ENCODE measurements at places on chromosomes 2 and 18.

- no peak for DNase-seq
Measured at GRCh38 chr18:79520478-79521390, 125.0 kb downstream of the NFATC1 start.

DNA sequence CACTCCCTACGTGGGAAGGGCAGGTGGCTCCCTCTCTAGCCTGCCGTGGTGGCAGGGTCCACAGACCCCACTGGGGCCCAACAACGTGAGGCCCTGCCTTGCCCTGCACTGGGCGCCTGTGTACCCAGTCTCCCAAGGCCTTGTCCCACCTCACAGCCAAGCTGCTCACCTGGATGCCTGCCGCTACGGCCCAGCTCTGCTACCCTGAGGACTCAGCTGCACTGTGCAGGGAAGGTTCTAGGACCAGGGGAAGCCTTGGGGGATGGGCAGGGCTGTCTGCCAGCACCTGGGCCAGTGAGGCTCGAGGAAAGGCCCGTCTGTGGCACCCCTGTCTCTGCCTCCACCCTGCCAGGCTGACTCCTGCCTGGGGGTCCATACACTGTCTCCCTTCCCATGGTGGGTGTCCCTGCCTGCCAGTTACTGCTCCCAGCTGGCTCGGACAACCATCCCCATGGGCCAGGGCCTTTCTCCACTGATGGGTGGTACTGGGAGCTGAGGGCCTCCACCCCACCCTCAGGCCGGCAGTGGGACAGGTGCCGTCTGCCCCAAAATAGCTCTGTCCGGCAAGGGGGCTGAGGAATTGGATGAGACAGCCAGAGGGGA is 33.2 kb downstream of the HS6ST1 start:
- DNase-seq: no peak

- peak; percentile 55 for DNase-seq
Measured at GRCh38 chr2:240989451-240990265, 8.8 kb upstream of the SNED1 start.

- DNase-seq: no peak
Measured at GRCh38 chr18:78402440-78402839, 577.2 kb upstream of the SALL3 start.

GRCh38 chr2:215728504-215729065 is 284.8 kb downstream of the MREG start:
- DNase-seq: no peak

- peak; percentile 10 for DNase-seq
Measured at GRCh38 chr2:169933124-169933711, 106.0 kb downstream of the UBR3 start.

- no peak for DNase-seq
Measured at GRCh38 chr2:231263118-231263831, 64.8 kb downstream of the ARMC9 start.

- DNase-seq: no peak
Measured at GRCh38 chr2:67218056-67218455, 179.1 kb upstream of the ETAA1 start.

GRCh38 chr2:118321432-118322105 is 233.3 kb downstream of the INSIG2 start:
- DNase-seq: no peak

- no peak for DNase-seq
Measured at GRCh38 chr2:27221166-27221565, 4.0 kb downstream of the CAD start.

- no peak for DNase-seq
Measured at GRCh38 chr2:111116011-111116746, 4.5 kb upstream of the BCL2L11 start.

DNA sequence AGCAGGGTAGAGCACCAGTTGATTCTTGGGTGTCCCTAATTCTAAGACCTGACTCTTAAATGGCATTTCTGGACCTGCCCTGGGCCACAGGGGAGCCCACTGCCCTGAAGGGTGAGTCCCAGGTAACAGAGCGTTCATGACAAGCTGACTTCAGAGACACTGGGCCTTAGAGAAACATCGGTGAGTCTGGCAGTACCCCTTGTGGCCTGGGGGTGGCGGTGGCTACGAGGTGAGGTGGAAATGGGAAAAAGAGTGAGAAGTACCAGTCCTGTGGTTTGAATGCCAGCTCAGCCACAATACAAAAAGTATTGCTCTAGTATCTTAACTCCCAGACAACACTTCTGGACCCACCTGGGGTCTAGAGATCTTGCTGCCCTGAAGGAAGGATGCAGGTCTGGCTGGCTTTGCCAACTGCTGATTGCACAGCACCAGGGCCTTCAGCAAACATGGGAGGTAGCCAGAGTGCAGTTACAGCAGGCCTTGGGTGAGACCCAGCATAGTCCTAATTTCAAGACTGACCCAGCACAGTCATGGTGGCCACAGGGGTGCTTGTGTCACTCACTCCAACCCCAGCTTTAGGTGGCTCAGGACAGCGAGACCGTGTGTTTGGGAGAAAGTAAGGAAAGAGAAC is 44.5 kb downstream of the USP34 start:
- peak; percentile 13 for DNase-seq

GRCh38 chr18:3855966-3856365 is 406.0 kb downstream of the TGIF1 start:
- no peak for DNase-seq

DNA sequence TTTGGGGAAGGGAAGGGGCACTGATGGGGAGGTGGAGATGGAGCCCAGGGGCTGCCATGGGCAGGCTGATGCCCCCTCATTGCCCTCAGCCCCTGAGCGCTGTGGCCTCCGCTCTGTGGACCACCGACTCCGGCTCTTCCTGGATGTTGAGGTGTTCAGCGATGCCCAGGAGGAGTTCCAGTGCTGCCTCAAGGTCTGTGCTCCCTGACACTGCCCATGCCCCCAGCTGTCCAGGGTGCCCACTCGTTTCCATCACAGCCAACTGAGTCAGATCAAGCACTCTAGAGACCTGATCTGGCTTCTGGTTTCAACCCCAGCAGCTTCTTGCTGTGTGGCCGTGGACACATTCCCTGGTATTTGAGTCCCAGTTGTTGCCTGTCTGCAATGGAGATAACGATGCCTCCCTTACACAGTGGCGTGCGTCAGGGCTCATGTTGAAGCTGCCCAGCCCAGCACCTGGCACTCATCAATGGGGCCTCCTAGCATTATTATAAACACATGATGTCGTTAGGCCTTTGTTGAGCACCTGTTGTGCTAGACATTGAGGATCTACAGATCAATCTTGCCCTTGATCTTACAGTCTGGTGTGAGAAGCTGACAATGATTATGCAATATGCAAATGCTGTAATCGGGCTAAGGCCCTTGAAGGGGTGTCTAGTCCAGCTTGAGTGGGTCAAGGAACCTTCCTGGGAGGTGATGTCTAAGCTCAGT is 14.4 kb downstream of the STK11IP start:
- DNase-seq: no peak

DNA sequence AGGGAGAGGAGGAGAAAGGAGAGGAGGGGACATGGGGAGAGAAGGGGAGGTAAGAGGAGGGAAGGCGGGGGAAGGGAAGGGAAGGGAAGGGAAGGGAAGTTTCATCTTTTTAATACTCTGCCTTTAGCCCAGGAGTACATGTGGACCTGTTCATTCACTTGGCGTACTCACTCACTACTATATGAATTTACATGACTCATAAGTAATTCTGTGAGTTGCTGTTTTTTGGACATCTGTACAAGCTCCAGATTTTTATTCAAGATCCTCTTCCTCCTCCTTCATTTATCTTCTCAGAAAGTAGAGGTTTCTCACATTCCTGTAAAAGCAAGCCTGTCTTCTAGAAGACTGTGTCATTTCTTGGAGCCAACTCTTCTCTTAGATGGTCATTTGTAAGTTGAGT is 84.6 kb downstream of the RDH14 start:
- no peak for DNase-seq

DNA sequence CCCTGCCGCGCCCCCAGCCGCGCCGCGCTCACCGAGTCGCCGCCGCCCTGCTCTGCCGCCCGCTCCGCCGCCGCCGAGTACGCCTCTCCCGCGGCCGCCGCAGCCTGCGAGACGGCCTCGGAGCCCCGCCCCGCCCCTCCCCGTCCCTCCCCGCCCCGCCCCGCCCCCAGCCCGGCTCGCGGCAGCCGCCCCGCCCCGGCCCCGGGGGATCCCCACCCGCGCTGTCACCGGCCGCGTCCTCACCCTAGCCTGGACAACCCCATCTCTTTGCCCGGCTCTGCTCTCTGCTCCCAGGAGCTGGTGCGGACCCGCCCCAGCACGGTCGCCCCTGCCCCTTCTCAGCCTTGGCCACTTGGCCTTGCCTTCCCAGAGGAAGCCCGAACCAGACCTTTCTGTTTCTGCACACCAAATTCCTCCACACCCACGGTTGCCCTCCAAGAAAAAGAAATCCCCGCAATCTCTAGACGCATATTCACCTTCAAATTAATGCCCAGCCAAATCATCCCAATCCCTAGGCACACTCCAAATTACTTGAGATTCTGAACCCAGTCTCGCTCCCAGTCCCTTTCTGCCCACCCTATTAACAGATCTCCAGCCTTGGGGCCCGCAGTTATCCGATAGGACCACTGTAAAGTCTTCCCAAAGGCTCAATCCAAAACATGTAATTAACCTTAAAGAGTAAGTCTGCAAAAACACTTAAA is at the start of gene CYRIA:
CYRIA (minus strand) TSS at position 87 of the 701 bp plus-strand sequence. CDS start 77,715 bp downstream, outside the sequence.
- no peak for DNase-seq

DNA sequence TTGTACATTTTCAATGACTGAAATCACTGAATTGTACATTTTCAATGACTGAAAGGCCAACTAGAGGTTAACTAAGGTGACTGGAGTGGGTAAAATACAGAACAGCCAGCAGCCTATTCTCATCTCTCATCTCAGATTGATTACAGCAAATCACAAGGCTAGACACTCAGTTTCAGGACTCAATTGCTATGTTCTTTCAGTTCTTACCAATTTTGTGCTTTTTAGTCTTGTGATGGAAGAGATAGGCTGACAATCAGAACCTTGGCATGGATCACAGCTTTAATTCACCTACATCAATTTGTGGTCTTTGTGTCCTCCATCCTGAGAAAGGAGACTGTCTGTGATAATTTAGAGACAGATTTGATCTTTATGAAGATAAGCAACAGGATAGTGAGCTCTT is 124.7 kb downstream of the GULP1 start:
- no peak for DNase-seq

- DNase-seq: no peak
Measured at GRCh38 chr2:6957910-6958615, 40.9 kb downstream of the RNF144A start.

DNA sequence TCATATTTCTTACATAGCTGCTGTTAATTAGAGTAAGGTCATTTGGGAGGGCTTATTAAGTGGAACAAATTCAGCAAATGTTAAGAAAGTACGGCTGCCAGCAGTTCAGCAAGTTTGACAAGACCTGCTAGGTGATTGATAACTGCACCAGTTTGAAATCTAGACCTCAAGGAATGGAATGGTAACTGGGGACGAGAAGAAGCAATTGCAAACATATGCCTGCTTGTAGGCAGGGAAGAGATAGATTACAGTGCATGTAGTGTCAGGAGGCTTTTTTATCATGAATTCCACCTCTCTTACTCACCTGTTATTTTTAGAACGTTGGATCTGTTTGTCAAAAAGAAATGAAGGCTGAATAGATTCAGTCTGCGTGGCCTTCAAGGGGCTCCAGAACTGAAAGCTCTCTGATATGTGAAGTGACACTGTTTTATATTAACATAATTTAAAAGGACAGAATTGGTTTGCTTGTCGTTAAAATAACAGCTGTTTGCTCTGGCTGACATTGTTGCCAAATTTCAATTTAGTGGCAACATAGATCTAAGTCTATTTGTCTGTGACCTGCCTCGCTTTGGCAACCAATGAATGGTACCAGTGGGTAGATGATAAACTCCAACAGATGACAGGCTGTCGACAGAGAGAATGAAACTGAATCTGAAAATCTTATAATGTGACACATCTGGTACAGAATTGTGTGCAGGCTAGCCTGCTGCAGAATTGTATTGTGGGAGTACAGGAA is 199.3 kb downstream of the ZNF407 start:
- DNase-seq: no peak

DNA sequence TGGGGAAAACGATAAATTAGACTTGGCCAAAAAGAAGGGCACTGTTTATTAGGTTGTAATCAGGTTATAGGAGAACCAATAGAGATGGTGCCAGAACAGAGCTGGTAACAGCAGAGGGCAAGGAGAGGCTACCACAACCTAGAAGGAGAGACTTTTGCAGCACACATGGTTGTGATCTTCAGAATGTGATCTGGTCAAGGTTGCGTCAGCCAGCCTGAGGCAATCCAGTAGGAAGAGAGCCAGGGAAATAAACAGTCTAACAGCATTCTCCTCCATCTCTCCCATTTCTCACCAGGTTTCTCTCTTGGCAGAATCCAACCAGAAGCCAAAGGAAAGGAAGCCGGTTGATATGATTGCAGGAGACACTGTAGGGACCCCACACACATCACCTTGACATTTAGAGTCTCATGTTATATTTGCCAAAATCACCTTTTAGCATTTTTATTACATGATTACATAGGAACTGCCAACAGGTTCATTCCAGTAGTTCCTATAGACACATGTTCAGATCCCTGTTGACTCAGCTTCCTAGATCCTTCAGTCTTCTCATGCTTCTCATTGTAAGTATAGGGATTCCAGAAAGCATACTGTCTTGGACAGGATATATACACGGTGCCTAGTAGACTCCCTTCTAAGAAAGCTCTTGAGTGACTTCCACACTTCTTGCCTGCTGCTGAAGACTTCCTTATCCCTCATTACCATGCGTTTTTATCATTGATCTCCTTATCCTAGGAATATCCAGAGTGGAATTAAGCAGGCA is 17.6 kb upstream of the SPATS2L start:
- DNase-seq: no peak

- DNase-seq: no peak
Measured at GRCh38 chr2:234341306-234341985, 155.4 kb downstream of the ARL4C start.

GRCh38 chr18:46751882-46752281 is 5.0 kb downstream of the ST8SIA5 start:
- DNase-seq: no peak

DNA sequence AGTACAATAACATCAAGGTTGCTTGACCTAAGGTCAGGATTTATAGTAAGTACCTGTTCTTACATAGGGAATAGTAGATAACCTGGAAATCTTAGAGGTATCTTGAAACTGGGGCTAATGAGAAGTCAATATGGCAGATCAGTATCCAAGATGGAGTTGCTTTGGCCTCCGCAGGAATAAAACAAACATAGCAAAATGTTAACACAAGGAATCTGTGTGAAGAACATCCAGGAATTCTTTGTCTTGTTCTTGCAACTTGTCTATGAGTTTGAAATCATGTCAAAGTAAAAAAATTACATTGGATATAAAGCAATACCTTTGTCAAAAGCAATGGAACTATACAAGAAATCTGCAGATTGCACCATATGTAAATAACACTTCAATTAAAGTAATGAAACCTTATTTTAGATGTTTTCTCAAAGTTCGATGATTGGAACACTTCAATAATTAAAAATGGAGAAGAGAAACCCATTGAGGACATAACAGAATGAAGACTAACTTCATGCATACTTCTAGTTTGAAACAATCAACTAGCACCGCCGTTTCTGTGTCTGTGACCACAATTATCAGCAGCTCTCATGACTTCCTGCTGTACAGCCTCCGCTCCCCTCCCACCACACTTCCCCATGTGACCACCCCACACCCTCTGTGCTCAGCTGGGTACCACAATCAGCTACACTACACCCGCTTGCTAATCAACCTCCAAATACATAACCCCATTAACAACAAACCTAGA is 27.6 kb downstream of the C2orf76 start:
- DNase-seq: no peak

- no peak for DNase-seq
Measured at GRCh38 chr18:43826215-43826614, 548.9 kb upstream of the SYT4 start.

GRCh38 chr18:2850816-2851215 is 4.0 kb downstream of the EMILIN2 start:
- no peak for DNase-seq
